Nucleus accumbens (tissue), 56 donors: ENCODE measurements at places on chromosomes 2 and 18.

GRCh38 chr2:138476186-138476585 lies 25.4 kb upstream of the SPOPL start:
- no peak for DNase-seq

DNA sequence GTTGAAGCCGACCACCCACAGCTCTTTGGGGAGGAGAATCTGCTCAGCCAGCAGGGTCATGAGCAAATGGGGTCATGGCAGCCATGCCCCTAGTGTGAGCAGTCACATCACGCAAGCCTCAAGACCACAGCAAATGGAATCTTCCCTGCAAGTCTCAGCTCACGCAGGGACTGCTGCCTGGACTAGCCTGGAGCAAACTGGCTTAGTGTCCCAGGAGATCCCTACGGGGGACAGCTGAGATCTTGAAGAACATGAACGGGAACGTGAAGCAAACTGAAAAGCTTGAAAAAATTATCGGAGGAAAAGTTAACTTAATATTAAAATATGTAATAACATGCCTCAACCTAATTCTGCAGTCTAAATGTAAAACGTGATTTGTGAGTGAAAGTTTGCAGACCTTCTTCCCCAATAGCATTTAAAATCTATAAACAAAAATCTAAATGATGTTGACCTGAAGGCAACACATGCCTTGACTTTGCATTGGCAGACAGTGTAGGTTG lies 118.4 kb downstream of the FAM124B start:
- DNase-seq = no peak

- DNase-seq = no peak
These were observed 262.1 kb downstream of the CPS1 start for GRCh38 chr2:210818473-210818872.

- no peak for DNase-seq
These were observed 42.7 kb downstream of the SOCS6 start for GRCh38 chr18:70331456-70332097.

GRCh38 chr18:55401638-55402191 lies 186.3 kb downstream of the TCF4 start:
- DNase-seq = no peak

DNA sequence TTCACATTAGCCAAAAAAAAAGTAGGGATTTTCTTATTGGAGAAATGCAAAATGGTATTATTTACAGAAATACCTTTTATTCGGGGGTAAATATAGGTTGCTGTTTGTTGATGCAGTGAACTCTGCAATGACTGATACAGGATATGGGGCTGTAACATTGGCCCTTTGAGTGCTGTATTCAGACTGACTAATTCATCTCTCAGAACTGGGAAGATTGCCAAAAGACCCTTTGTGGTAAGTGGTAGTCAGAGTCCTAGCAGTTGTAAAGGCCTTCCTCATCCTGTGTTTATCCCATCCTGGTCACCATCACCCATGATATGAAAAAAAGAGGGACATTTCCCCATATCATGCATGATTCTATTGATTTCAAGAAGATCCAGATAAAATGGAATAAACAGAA lies 14.0 kb upstream of the DCC start:
- DNase-seq = no peak

- DNase-seq = no peak
These were observed 557.2 kb downstream of the CPS1 start for GRCh38 chr2:211113334-211114175.

GRCh38 chr2:58107803-58108710 lies 61.5 kb downstream of the VRK2 start:
- no peak for DNase-seq

- no peak for DNase-seq
These were observed 19.9 kb downstream of the PCARE start for GRCh38 chr2:29054430-29054829.

DNA sequence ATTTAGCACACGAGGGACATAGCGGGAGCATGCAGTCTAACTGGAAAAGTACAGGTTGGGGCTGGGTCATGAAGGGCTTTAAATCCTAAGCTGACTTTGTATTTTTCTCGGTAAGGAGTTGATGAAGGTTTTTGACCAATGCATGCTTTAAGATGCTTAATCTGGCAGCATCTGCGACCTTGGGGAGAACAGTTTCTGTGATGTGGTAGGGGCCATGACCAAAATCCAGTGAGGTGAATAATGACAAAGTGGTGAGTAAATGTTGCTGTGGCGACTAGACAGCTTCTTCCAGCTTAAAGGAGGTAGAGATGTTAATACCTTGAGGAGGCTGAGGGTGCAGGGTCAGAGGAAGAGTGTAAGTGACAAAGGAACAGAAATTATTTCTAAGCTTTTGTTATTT lies 174.6 kb upstream of the ALPP start:
- DNase-seq = no peak

GRCh38 chr2:31563273-31563839 lies 17.4 kb downstream of the SRD5A2 start:
- no peak for DNase-seq

DNA sequence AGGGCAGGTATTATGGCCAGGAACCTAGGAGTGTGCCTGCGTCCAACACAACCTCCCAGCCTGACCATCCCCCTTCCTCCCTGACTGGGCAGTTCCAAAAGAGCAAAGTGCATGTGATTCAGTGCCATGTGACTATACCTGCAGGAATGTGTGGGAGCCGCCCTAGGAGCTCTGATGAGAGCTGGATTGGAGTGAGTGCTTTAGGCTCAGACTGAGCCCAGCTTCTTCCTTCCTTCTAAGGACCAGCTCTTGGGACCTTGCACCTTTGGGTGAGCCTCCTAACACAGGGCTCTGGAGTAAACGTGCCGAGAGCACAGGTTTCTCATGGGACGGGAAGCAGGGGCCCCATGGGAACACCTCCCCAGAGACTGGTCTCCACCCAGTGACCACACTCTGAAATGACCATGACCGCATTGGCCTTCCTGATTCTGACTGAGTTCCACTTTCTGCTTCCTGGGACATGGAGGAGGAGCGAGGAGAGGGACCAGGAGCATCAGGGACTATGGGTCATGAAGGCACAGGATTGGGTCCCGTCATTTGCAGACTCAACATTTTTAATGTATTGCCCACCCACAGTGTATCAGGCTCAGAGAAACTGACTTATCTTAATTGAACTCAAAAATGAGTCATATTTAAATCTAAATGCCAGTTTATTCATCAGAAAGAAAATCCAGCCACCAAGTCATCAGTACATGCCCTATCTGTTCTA lies 87.8 kb upstream of the BCL2L11 start:
- no peak for DNase-seq

GRCh38 chr18:7616661-7617060 lies 49.5 kb downstream of the PTPRM start:
- DNase-seq = no peak

- DNase-seq = no peak
These were observed 110.0 kb upstream of the GCFC2 start for GRCh38 chr2:75820693-75821092.
